Stimulated activated CD4-positive, alpha-beta T cell treated with anti-CD3 and anti-CD28 coated beads, Interleukin-1b, Interleukin-23, amount 100 ng/mL, for 48 hours (primary cell): ENCODE measurements at places on chromosomes 2 and 18.

DNA sequence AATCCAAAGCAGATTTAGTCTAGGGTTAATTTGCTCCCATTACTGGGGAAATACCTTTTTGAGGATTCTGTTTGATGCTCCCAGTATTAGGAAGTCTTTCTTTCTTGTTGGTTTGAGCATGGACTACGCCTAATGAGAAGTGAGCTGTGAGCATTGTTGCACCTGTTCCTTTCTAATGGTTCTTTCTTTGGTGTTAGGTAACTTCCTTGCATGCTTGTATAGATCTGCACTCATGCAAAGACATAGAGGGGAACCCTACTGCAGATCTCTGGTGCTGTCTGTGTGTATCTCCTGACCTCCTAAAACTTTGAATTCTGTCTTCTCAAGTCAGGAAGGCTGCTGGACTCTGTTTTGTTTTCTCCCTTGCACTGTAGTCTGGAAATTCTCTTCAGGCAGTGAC lies 12.8 kb upstream of the TDRD15 start:
- DNase-seq: no peak

- DNase-seq: no peak
These were observed 27.2 kb downstream of the ATIC start for GRCh38 chr2:215338883-215339679.

- no peak for DNase-seq
These were observed 476 bp downstream of the GLB1L start for GRCh38 chr2:219244789-219245147.

GRCh38 chr2:12727641-12728040 lies 10.9 kb downstream of the TRIB2 start:
- DNase-seq: no peak

- no peak for DNase-seq
These were observed 11.1 kb downstream of the SMYD1 start for GRCh38 chr2:88078643-88079172.

- no peak for DNase-seq
These were observed 197.4 kb upstream of the FAM98A start for GRCh38 chr2:33796511-33796910.

DNA sequence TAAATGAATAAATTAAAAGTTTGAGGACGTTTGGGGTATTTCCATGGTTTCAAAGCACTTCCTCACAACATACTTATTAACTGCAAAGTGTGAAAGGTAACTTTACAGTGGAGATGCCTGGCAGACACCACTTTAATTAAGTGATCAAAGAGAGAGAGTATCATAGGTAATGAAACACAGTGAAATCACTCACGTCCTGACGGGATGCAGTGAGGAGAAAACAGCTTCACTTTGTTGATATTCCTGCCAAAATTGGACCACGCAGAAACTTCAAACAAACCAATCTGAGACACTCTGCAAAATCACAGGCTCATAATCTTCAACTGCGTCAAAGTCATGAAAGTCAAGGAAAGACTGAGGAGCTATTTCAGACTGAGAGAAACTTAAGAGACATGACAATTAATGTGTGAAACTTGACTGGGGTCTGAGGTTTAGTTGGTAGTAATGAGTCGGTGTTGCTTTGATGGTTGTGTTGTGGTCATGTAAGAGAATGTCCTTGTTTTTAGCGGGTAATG lies 66.0 kb upstream of the ITGB6 start:
- DNase-seq: peak; percentile 18

- DNase-seq: no peak
These were observed 118.3 kb upstream of the NCK2 start for GRCh38 chr2:105626212-105626965.
